ENCODE measurements at places on chromosomes 1 and 21. TPM values are rescaled to one million over a fixed set of nuclear protein-coding genes. Genes with fewer than 3 reads are reported as not detected.

DNA sequence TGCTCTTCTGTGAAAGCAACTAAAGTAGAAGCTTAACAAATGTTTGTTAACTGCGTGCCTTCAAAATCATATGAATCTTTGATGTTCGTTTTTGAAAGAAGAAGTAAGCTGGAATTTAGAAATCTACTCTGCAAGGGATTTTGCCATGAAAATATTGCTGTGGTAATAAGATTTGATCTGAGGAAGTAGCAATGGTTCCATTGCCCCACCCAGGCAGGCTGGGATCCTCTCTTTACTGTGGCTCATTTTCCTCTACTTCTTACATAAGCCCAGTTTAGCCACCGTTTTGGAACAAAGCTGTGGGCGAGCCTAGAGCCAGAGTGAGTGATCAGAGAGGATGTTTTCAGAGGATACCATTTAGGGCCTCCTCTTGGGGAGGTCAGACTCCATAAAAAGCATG, 20.3 kb upstream of the PTGFRN start:
- no peak for DNase-seq

The LPAR3 gene
- polyA plus RNA-seq = 0.11 TPM

DNA sequence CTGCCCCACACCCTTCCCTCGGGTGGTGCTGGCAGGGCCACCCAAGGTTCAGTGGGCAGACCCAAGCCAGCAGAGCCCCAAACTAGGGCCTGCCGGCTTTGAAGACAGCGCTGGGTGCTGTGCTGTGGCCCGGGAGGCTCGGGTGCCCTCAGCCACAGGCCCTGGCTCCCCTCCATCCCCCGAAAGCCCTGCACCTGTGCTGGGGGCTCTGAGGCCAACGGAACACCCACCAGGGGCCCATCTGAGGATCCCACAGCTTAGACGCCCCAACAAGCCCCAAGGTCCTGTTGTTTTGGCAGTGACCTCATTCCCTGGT, 8.6 kb downstream of the ITGB2 start:
- no peak for DNase-seq

The IFI44 gene
- 6.5 TPM for polyA plus RNA-seq

The DRAM2 gene
- polyA plus RNA-seq = 36.1 TPM

DNA sequence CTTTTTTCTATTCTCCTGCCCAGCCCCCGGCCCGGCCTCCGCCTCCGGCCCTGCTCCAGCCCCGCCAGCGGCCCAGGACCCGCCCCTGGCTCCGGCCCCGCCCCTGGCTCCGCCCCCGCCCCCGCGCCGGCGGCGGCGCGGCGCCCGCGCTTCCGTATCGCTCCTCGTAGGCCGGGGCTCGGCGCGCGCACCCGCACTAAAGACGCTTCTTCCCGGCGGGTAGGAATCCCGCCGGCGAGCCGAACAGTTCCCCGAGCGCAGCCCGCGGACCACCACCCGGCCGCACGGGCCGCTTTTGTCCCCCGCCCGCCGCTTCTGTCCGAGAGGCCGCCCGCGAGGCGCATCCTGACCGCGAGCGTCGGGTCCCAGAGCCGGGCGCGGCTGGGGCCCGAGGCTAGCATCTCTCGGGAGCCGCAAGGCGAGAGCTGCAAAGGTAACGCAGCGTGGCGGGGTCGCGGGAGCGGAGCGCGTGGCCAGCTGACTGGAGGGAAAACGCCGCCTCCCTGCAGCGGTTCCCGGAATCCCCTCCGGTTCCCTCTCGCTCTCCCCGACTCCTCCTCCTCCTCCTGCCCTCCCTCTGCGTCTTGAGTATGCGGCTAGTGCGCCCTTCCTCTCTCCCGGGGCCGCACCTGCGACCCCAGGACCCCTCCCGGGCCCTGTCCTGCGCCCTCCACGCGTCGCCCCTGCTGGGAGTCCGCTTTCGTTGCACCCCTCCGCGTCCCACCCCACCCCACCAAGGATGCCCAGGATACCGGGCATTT, at the start of gene IFNAR2:
IFNAR2 (plus strand) TSS at position 155 of the 761 bp plus-strand sequence. CDS start 11,985 bp downstream, outside the sequence.
- DNase-seq = no peak

The SPRR2E gene
- polyA plus RNA-seq = not detected

- no peak for DNase-seq
Observed at GRCh38 chr1:21673277-21673780, 4.2 kb upstream of the RAP1GAP start.

DNA sequence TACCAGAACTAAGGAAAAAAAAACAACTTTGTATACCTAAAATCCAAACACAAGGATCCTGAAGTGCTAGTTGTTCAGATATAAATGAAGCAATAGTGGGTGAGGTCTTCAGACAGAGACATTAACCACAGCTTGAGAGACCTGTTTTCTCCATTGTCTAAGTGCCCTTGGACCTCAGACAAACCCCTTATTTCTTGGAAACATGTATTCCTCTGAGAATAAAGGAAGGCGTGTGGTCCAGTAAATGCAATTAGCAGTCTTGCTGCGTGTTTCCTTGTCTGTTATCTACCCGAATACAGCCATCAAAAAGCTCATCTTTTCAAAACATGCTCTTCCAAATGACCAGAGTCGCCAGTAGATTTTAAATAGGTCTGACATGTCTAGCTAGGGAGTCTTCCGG, 291.1 kb upstream of the NFIA start:
- no peak for DNase-seq

GRCh38 chr1:31750858-31751510, 13.2 kb downstream of the ADGRB2 start:
- DNase-seq = no peak

DNA sequence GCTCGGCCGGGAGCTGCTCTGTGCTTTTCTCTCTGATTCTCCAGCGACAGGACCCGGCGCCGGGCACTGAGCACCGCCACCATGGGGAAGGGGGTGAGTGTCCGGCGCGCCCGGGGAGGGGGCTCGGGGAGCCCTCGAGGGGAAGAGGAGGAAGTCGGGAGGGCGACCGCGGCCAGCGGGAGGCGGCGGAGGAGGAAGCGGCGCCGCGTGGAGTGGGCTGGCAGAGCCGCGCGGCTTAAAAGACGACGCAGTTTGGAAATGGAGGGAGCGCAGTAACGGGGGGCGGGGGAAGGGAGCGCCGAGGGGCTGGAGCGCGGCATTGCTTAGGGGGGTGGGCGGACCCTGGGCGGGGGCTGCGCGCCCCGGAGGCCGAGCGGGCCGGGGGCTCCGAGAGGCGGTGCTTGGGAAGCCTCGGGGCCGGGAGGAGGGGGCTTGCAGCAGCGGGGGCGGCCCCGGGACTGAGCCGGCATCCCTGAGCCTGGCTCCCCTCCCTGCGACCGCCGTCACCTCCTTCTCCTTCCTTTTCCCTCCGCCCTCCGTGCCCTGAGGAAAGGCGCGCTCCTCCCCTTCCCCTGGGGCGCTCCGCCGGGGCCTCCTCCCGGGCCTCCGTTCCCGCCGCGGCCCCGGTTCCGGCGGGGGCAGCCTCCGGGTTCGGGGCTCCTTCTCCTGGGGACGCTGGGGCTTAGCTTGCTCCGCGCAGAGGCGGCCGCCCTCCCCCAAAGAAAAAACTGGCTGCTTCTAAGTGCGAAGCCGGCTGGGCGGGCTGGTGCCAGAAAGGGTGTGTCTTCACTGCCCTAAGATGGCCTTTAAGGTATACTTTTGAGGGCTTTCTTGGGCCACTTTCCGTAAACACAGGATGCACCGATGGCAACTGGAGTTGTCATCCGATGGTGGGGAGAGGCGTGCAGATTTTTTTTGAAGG, 648 bp downstream of the ATP1A1 start:
- DNase-seq = no peak

DNA sequence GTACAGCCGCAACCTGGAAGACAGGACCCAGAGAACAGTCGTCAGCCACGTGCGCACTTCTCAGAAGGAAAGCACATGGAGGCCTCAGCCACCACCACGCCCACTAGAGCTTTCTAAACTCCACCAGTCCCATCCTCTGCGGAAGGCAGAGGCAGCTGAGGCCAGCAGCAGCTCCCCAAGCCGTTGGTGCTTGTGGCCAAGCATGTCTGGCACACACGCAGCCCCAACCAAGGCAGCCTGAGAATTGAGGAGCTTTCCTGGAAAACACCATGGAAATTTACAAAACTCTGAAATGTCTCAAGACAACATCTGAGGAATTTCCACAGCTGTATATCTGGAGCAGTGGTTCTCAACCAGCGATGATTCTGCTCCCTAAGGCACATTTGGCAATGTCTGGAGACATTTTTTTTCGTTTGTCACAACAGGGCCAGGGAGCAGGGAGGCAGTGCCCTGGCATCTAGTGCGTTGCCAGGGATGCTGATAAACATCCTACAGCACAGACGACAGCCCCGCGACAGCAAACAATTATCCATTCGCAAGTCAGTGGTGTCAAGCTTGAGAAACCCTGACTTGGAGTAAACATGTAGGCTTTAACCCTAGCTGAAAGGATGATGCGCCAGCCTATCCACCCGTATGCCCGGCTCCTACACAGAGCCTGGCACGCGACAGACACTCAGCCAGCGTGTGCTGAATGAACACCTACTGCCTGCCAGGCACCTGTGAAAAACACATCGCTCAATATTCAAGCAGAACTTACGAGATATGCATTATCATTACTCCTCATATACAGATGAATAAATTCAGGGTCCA, 24.7 kb downstream of the NPHP4 start:
- DNase-seq = no peak

DNA sequence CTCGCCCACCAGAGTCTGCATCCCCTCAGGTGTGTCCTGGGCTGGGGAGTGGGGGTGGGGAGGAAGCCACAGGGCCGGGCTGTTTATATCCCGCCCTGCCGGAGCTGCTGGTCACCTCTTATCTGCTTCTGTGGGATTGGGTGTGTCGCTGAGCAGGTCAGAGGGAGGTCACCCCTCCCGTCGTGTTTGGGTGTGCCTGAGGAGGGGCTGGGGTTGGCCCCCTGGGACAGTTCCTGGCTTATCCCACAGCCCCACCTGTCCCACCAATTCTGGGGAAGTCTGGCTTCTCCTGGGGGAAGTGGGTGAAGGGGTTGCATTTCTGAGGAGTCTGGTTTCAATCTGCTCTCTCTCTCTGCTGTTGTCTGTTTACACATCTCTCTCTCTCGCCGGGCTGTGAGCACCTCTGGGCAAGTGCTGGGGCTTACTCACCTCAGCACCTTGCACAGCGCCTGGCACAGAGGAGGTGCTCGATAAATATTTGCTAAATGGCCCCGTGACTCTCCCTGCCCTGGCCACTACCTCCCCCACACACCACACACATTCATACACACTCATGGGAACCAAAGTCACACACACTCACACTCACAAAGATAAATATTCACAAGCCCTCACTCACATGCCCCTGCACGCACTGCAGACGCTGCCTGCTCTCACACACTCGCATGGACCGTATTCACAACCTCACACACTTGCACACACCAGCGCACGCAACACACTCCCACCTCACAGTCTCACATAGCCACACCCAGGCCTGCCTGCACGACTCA, 8.3 kb downstream of the ELF3 start:
- DNase-seq = no peak

The SYNC gene
- 48.6 TPM for polyA plus RNA-seq

DNA sequence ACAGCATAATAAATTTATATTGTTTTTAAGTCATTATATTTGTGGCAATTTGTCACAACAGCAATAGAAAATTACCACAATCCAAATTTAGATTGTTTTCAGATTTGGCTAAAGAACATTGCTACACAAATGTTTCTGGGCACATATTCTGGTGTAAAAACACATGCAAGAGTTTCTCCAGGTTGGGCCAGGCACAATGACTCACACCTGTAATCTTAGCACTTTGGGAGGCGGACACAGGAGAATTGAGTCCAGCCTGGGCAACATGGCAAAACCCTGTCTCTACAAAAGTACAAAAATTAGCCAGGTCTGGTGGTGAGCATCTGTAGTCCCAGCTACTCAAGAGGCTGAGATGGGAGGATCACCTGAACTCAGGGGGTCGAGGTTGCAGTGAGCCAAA, 8.4 kb downstream of the ERO1B start:
- DNase-seq = no peak
